ENCODE measurements at places on chromosomes 5 and 9. TPM values are rescaled to one million over a fixed set of nuclear protein-coding genes. Genes with fewer than 3 reads are reported as not detected.

PDE6A gene
- not detected for polyA plus RNA-seq

RGS3 gene
- polyA plus RNA-seq: 68.7 TPM

ADCY2 gene
- not detected for polyA plus RNA-seq

PRRX2 gene
- polyA plus RNA-seq: 35.5 TPM

PCDHGA5 gene
- 1.3 TPM for polyA plus RNA-seq

KLHL9 gene
- 12.9 TPM for polyA plus RNA-seq

QSOX2 gene
- polyA plus RNA-seq: 12.9 TPM

LCN6 gene
- polyA plus RNA-seq: not detected

PLPP7 gene
- 1.2 TPM for polyA plus RNA-seq

ENC1 gene
- polyA plus RNA-seq: 24.9 TPM

GNA14 gene
- polyA plus RNA-seq: 0.03 TPM

GADD45G gene
- polyA plus RNA-seq: 0.30 TPM

IFNE gene
- 0.96 TPM for polyA plus RNA-seq

POU5F2 gene
- polyA plus RNA-seq: 0.02 TPM

MEF2C gene
- 1.5 TPM for polyA plus RNA-seq

FOXD4L6 gene
- polyA plus RNA-seq: not detected

AIF1L gene
- polyA plus RNA-seq: 0.09 TPM

Measured in IMR-90 (cell line).